HFFc6 (cell line): ENCODE measurements at places on chromosomes 5 and 9.

DNA sequence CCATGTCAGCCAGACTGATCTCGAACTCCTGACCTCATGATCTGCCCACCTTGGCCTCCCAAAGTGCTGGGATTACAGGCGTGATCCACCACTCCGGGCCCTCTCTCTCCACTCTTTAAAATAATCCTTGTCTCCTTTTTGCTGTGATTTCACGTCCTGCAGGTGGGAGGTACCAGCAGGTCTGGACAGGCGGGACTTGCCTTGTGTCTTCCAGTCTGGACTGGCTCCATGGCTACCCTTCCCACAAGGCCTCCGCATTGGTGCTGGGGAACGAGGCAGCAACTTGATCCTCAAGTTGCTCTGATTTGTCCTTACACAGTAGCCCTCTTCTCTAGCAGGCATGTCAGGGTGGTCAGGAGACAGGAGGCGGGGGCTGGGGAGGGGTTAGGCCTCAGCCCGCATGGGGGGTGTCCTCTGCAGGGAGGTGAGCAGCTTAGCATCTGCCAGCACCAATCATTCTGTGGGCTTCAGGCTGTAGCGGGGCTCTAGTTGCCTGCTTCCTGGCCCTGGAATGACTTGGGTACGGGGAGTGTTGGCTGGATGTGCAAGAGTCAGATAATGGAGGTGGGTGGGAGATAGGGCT, 54.3 kb downstream of the TENT4A start:
- no peaks in the 10 kb centered on the region for H3K36me3 ChIP-seq
- no peak overlapping the region for H3K4me3 ChIP-seq
- peaks cover 14% of the 10 kb centered on the region for H3K4me1 ChIP-seq
- no peak for DNase-seq
- no peak overlapping the region for H3K27ac ChIP-seq

GRCh38 chr9:24071091-24071490, 245.1 kb upstream of the ELAVL2 start:
- no peaks in the 10 kb centered on the region for H3K4me1 ChIP-seq
- H3K36me3 ChIP-seq = no peaks in the 10 kb centered on the region; the same call in 1 of the 2 replicates
- H3K27ac ChIP-seq = no peak overlapping the region
- no peak overlapping the region for H3K4me3 ChIP-seq

DNA sequence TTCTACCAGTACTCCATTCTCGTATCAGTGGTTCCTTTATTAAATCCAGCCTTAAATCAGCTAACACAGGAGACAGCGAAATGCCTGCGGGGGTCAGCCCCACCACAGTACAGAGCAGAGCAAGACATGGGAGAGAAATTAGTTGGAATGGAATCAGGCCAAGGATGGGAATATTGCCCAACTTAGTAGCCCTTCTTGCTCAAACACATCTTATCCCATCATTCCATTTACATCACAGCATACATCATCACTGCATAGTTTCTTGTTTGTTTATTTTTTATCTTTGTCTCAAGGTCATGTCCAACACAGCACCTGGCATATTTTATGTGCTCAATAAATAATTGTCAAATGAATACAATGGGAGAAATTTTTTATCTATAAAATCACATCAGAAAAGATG, 34.3 kb upstream of the DAB2 start:
- H3K36me3 ChIP-seq = peaks cover 4% of the 10 kb centered on the region
- H3K27ac ChIP-seq = no peak overlapping the region
- no peak for DNase-seq
- no peaks in the 10 kb centered on the region for H3K27me3 ChIP-seq
- H3K4me1 ChIP-seq = peaks cover 12% of the 10 kb centered on the region
- no peak overlapping the region for H3K4me3 ChIP-seq

GRCh38 chr5:149664666-149665415, 65.3 kb upstream of the PPARGC1B start:
- H3K4me3 ChIP-seq = no peak overlapping the region
- no peak overlapping the region for H3K27ac ChIP-seq
- H3K36me3 ChIP-seq = no peaks in the 10 kb centered on the region
- H3K4me1 ChIP-seq = no peaks in the 10 kb centered on the region

GRCh38 chr5:135600971-135601381, 22.2 kb upstream of the CXCL14 start:
- H3K4me3 ChIP-seq = no peak overlapping the region
- DNase-seq = no peak
- H3K4me1 ChIP-seq = no peaks in the 10 kb centered on the region
- H3K27me3 ChIP-seq = peaks cover 18% of the 10 kb centered on the region

GRCh38 chr5:57539281-57539701, 56.7 kb upstream of the ACTBL2 start:
- peak; percentile 60 for DNase-seq
- peak overlapping the region; percentile 80 for H3K27ac ChIP-seq
- H3K36me3 ChIP-seq = no peaks in the 10 kb centered on the region

GRCh38 chr5:17069995-17070511, 134.0 kb upstream of the MYO10 start:
- no peak for DNase-seq
- H3K36me3 ChIP-seq = no peaks in the 10 kb centered on the region
- H3K4me3 ChIP-seq = no peak overlapping the region
- H3K27ac ChIP-seq = no peak overlapping the region
- H3K27me3 ChIP-seq = no peaks in the 10 kb centered on the region; the same call in 1 of the 2 replicates

GRCh38 chr5:38656568-38656967, 100.1 kb upstream of the LIFR start:
- no peak overlapping the region for H3K27ac ChIP-seq
- peaks cover under 1% of the 10 kb centered on the region; the same call in 1 of the 2 replicates for H3K4me1 ChIP-seq
- peaks cover 17% of the 10 kb centered on the region for H3K27me3 ChIP-seq
- DNase-seq = no peak

DNA sequence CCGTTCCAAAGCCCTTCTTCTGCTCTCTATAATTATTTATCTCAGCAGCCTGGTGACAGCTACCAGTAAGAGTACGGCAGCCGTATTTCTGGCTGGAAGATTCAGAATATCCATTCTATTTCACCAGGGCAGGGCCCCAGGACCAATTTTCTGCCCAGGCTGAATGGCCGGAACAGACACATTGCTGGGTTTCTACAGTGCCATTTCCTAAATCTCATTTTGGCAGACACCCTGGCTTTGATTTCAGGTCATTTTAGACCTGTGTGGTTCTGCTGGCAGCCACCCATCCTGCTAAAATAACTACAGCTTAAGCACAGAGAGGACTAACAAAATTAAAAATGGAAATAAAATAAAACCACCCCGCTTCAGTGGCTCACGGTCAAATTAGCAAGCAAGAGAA, 95.0 kb downstream of the CRB2 start:
- H3K4me1 ChIP-seq = no peaks in the 10 kb centered on the region
- H3K36me3 ChIP-seq = peaks cover 10% of the 10 kb centered on the region; the same call in 1 of the 2 replicates
- no peak overlapping the region for H3K4me3 ChIP-seq
- H3K27me3 ChIP-seq = peaks cover 1% of the 10 kb centered on the region
- no peak overlapping the region for H3K27ac ChIP-seq
- no peak for DNase-seq

DNA sequence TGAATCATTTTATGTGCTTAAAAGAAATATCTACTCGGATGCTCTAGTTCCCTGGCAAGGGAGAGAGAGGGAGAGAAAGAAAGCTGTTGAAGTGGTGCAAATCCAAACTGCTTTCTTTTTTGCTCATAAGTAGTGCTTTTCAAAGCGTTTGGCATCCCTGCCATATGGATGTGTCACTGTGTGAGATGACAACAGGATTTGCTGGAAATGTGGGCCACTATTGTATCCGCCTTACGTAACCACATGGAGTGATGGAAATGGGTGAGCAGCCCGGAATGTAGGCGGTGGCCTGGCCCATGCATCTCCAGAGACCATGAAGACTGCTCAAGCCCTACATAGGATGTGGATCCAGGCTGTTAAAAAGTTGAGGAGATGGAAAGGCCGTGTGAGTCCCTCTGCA, 30.8 kb downstream of the TJP2 start:
- peaks cover 8% of the 10 kb centered on the region for H3K36me3 ChIP-seq
- H3K4me3 ChIP-seq = peak overlapping the region; percentile 27; the same call in 1 of the 2 replicates
- H3K4me1 ChIP-seq = peaks cover 28% of the 10 kb centered on the region
- H3K27me3 ChIP-seq = peaks cover 1% of the 10 kb centered on the region

- no peaks in the 10 kb centered on the region; the same call in 1 of the 2 replicates for H3K27me3 ChIP-seq
- no peak overlapping the region for H3K4me3 ChIP-seq
- no peaks in the 10 kb centered on the region for H3K4me1 ChIP-seq
These were observed 989.8 kb downstream of the TLE4 start for GRCh38 chr9:80561526-80561925.

GRCh38 chr9:133737774-133738639, at the start of gene SARDH:
SARDH (minus strand) TSS chr9:133738352; CDS start chr9:133734173, 4,179 bp downstream.
- H3K4me3 ChIP-seq = peak within 1 kb of the TSS; percentile 46; the same call in 1 of the 2 replicates
- DNase-seq = no peak
- no peaks in the 10 kb centered on the region for H3K4me1 ChIP-seq
- H3K27ac ChIP-seq = no peak within 1 kb of the TSS
- H3K27me3 ChIP-seq = peaks cover 9% of the 10 kb centered on the region
- H3K36me3 ChIP-seq = no peaks in the 10 kb centered on the region
